ENCODE measurements at places on chromosomes 3 and 15. TPM values are rescaled to one million over a fixed set of nuclear protein-coding genes. Genes with fewer than 3 reads are reported as not detected.

Gene IRAK2
- total RNA-seq = 8.6 TPM

Gene FES
- total RNA-seq = 27.4 TPM

Gene RGMA
- not detected for total RNA-seq

Gene SLC2A2
- total RNA-seq = not detected

Gene SMAD6
- 0.04 TPM for total RNA-seq

Gene HCN4
- total RNA-seq = not detected

Gene SH3GL3
- total RNA-seq = not detected

Gene RASGRF1
- total RNA-seq = 8.6 TPM

Gene DBR1
- total RNA-seq = 19.6 TPM

Gene PRTG
- not detected for total RNA-seq

Gene RTP3
- total RNA-seq = not detected
